ENCODE measurements at places on chromosomes 1 and 21.
A peak's percentile ranks its signal among the peaks of the same experiment; 100 is the strongest.

DNA sequence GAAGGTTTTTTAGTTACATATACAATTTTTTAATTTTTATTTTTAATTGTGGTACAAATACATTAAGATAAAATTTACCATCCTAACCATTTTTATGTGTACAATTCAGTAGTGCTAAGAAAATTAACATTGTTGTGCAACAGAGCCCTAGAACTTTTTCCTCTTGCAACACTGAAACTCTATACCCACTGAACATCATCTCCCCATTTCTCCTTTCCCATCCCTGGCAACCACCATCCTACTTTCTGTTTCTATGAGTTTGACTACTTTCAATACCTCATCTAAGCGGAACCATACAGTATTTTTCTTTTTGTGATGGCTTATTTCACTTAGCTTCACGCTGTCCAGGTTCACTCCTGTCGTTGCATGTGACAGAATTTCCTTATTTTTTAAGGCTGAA lies 54.1 kb downstream of the PALMD start:
- DNase-seq = no peak

- peak; percentile 61 for DNase-seq
These were observed 612 bp downstream of the PSMA5 start for GRCh38 chr1:109425391-109426280.

- peak; percentile 25 for DNase-seq
These were observed 26.2 kb downstream of the NEK2 start for GRCh38 chr1:211648980-211649934.

- no peak for DNase-seq
These were observed 75.0 kb upstream of the GUCA2A start for GRCh38 chr1:42239555-42239954.

DNA sequence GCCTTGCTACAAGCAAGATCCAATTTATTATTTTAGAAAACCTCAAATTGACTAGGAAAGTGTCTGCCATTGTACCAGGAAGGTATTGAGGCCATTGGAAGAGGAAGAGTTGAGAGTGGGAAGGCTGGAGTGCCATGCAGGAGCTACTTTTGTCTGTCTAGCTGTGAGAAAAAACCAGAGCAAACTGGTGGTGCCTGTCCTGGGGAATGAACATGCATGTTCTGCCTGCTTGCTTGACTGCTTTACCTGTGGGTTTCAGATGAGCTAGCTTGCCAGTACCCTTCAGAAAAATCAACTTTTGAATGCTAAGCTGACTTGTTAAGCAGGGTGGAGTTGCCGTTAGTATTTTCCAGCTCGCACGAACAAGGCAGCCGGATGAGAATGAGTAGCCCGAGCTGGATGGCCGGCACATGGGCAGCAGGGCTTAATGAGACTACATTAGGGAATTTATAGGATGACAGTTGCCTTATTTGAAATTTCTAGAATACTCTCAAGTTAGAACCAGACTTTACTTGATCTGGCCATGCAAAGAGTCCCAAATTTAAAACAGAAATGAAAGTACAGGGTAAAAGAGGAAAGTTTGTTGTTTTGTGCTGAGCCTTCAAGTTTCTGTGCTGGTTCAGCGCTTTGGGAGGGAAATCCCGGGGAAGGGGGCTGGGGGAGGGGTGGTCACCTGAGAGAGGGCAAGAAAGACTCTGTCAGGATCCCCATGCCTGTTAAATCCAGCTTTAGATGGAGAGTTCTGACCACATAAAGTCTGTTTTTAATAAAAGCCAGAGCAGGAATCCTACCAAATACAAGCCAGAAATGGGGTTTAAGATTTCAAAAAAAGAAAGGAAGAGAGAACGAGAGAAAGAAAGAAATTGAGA lies 29.6 kb upstream of the C1orf105 start:
- no peak for DNase-seq

- DNase-seq = no peak
These were observed 111.4 kb upstream of the ARTN start for GRCh38 chr1:43822040-43822690.

DNA sequence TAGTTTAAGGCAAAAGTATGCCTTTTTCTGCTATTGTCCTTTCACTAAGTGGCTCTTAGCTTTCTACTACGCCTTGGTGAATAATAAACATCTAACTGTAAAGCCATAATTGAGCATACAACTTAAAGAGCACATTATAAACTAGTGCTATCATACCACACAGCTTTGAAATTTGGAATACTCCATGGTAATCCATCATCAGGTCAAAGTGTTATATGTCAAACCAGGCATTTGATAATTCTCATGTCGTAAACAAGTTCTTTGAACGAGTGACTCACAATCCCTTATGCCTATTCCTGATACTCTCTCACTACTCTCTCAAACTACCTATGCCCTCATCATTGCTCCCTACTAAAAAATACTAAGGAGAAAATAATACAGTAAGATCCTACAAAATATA lies 60.3 kb upstream of the FMN2 start:
- DNase-seq = no peak

DNA sequence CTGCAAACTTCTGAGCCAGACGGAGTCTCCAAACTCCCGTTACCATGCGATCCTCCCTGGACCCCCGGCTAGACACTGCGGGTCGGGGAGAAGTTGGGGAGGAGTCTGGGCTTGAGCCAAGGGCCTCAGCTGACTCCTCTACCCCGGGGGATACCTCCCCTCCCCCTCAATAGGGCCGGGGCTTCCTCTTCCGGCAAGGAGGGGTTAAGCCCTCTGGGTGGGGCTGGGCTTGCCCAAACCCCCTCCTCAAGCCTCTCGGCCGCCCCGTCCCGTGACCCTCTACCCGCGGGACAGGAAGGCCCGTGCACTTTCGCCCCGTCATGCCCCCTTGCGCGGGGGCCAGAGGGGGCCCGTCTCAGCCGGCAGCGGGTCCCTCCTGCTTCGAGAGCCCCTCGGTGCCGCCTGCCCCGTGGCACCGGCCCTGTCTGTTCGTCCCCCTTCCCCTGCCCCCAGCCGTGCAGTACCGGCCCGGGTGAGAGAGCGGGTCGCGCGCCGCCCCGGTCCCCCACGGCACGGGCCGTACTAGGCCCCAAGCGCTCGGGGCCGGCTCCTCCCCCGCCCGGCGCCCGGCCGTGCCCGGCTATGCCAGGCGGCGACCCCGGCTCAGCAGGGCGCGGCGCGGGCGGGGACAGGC lies 652 bp downstream of the ARL8A start:
- no peak for DNase-seq

GRCh38 chr1:17340358-17340757 lies 31.6 kb upstream of the PADI6 start:
- DNase-seq = no peak

DNA sequence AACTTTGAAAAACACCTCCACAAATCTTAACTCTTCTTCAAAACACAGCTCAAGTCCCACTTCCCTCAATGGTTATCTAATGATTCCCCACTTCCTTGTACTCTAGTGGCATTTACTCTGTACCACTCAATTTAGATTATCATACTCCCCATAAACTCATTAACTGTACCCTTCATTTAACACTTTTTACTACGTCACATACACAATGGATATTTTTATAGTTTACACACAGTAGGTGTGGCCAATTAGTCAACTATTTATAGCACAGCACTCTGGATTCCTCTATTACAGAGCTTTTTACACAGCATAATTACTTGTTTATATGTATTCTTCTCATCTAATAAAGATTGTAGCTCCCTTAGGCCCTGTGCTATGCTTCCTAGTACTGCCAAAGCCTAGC lies 62.1 kb downstream of the FOXJ3 start:
- DNase-seq = no peak

DNA sequence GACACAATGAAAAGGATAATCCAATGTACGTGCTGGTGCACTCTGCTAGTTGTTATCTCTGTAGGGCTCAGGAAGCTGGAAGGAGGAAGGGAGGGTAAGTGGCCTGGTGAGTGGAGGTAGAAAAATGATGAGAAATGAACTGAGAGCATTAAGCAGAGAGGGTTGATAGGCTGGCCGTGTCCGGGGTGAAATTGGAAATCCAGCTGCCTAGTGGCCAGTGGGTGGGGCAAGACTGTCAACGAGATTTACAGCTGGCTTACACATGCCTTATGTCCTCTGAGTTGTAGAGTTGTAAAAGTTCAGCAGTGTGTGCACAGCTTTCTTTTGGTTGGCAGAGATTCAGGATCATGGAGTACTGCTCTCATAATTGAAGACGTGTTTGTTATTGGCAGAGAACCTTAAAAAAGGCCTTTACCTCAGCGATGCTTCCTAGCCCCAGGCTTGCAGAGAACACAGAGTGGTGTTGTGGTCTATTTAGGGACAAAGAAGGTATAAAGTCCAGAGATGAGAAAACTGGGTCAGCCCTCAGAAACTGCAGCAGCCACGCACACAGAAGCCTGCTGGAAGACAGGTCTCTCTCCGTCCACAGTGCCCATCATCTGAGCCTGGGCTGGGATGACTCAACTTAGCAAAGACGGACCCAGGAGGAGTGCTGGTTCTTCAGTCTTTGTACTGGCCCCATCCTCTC lies 132.4 kb downstream of the EDEM3 start:
- no peak for DNase-seq

- DNase-seq = no peak
These were observed 101.6 kb downstream of the NOS1AP start for GRCh38 chr1:162171111-162171510.

DNA sequence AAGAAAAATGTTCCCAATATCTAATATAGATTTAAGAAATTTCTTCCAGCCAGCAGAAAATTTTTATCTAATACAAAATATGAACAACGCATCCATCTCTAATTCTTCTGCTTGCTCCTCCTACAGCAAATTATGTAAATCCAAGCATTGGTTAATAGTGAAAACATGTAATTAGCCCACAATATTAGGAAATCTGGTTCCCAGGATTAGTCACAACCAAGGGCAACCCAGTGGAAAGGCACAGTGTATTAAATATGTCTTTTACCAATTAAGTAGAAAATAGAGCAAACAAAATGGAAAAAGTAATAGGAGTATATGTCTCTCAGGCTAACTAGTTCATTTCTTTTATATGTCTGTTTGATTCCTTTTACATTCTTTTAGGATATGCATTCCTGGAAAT lies 59.4 kb upstream of the IFI44L start:
- DNase-seq = no peak

DNA sequence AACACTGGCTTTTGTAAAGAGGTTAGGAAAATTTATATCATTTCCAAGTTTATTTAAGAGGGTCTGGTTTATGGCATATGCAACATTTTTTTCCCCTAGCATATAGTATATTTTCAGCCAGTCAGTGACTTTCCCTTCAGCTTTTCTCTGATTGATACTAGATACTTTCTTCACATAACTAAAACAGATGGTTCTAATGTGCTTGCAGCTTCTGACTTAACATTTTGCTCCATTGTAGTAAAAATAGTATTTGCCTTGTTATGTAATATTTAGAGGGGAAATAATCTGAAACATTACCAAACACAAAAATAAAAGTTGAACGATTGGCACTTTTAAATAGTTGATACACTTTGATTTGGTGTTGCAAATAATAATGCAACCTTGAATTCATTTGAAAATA lies 191.7 kb downstream of the GPR52 start:
- DNase-seq = no peak

GRCh38 chr1:84415396-84415795 lies 17.1 kb downstream of the DNASE2B start:
- no peak for DNase-seq

DNA sequence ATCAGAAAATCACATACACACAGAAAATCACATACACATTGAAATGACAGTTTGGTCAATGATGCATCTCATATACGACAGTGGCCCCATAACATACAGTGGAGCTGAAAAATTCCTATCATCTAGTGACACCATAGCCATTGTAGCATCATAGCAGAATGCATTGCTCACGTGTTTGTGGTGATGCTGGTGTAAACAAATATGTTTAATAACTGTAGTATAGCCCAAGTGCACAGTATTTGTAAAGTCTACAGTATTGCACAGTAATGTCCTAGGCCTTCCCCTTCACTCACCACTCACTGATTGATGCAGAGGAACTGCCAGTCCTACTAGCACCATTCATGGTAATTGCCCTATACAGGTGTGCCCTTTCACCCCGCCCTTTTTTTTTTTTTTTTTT lies 30.1 kb upstream of the RUNX1 start:
- DNase-seq = no peak

- peak; percentile 28 for DNase-seq
These were observed 3.1 kb downstream of the ADAMTSL4 start for GRCh38 chr1:150552128-150552910.

- DNase-seq = no peak
These were observed 127.3 kb upstream of the KIAA0040 start for GRCh38 chr1:175319912-175320230.

GRCh38 chr1:204255225-204255624 lies 41.4 kb upstream of the GOLT1A start:
- DNase-seq = no peak

DNA sequence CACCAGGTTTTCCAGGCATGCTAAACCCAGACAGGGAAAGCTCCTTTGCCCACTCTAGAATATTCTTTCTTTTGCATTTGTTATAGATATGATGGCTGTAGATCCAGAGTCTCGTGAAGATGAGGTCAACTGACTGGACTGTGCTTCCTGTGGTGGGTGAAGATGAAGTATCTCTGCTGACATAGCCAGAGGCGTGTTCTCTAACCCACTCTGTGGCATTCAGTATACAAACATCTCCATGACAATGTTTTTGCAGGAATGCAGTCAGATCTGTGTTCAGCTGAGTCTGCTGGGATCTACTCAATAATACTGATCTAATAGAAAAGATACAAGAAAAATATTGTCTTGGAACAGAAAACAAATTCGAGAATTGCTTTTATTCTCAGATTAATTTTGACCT lies 11.3 kb downstream of the RWDD2B start:
- no peak for DNase-seq

DNA sequence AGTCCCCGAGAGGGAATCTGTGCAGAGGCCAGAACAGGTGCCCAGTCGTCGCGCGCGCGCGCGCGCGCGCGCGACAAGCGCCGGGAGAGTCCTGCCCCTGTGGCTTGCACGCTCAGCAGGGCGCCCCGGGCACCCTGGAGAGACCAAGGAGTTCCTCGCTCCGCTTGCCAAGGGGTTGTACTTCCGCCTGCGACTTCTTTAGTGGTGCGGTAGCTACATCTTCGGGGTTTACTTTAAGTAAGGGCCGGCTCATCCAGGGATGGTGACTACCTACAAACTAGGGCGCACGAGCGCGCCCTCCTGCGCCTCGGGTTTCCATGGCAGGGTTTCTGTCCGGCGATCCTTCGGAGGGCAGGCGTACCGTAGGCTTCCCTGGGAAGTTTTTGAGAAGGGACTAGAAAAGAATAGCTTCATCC lies 1.4 kb downstream of the LHX4 start:
- no peak for DNase-seq

DNA sequence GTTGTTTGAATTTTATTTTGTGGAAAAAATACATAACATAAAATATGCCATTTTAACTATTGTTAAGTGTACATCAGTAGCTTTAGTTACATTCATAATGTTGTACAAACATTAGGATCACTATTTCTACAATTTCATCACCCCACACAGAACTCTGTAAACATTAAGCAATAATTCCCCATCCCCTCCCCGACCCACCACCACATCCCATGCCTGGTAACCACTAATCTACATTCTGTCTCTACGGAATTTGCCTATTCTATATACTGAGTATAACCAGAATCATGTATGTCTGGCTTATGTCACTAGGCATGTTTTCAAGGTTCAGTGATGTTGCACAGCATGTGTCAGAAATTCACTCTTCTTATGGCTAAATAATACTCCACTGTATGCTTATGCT lies 47.7 kb downstream of the CDC42BPA start:
- DNase-seq = no peak

- DNase-seq = no peak
These were observed 62.8 kb upstream of the ARHGEF16 start for GRCh38 chr1:3391711-3392110.
